ENCODE measurements at places on chromosomes 6 and 20. TPM values are rescaled to one million over a fixed set of nuclear protein-coding genes. Genes with fewer than 3 reads are reported as not detected.

TBXT gene
- not detected for total RNA-seq

PNLDC1 gene
- total RNA-seq: not detected

BMP6 gene
- 0.10 TPM for total RNA-seq

CNR1 gene
- not detected for total RNA-seq

EPB41L1 gene
- 8.8 TPM for total RNA-seq

TAAR5 gene
- total RNA-seq: not detected

PPP1R10 gene
- 32.1 TPM for total RNA-seq

FAM83D gene
- 0.67 TPM for total RNA-seq

AKAP12 gene
- total RNA-seq: 8.0 TPM

IL20RA gene
- total RNA-seq: 6.7 TPM

RPP21 gene
- total RNA-seq: 24.6 TPM

GTSF1L gene
- not detected for total RNA-seq

OR12D3 gene
- total RNA-seq: not detected

NHSL1 gene
- 12.0 TPM for total RNA-seq

BPI gene
- not detected for total RNA-seq

TSBP1 gene
- not detected for total RNA-seq

PRL gene
- total RNA-seq: not detected

CLVS2 gene
- not detected for total RNA-seq

FAM83B gene
- total RNA-seq: not detected

ZNF165 gene
- total RNA-seq: 0.78 TPM

TAPBP gene
- total RNA-seq: 66.3 TPM

FHL5 gene
- total RNA-seq: not detected

UFL1 gene
- total RNA-seq: 26.6 TPM

CST2 gene
- not detected for total RNA-seq

IL17F gene
- not detected for total RNA-seq

CCN2 gene
- total RNA-seq: 16.1 TPM

VSTM2L gene
- total RNA-seq: 77.5 TPM

PSMG4 gene
- 16.8 TPM for total RNA-seq

USP49 gene
- 2.2 TPM for total RNA-seq

CST4 gene
- total RNA-seq: not detected

HINT3 gene
- total RNA-seq: 47.3 TPM

NR2E1 gene
- not detected for total RNA-seq

PGBD1 gene
- total RNA-seq: 4.8 TPM

GRM4 gene
- total RNA-seq: 0.19 TPM

TRAPPC3L gene
- total RNA-seq: 0.35 TPM

GSTA2 gene
- not detected for total RNA-seq

DYNLT2 gene
- total RNA-seq: 3.1 TPM

VSX1 gene
- not detected for total RNA-seq

SLC24A3 gene
- total RNA-seq: 0.03 TPM

FAM209B gene
- total RNA-seq: not detected

PHACTR1 gene
- 7.9 TPM for total RNA-seq

FOXA2 gene
- not detected for total RNA-seq

BCAS1 gene
- 6.3 TPM for total RNA-seq

CYB5R4 gene
- total RNA-seq: 24.6 TPM

VPS16 gene
- total RNA-seq: 31.3 TPM

L3MBTL3 gene
- total RNA-seq: 13.8 TPM

SLC22A2 gene
- total RNA-seq: not detected

MKKS gene
- total RNA-seq: 13.5 TPM

DDRGK1 gene
- 55.0 TPM for total RNA-seq

TINAG gene
- total RNA-seq: 0.72 TPM

KCNK16 gene
- total RNA-seq: not detected

SF3B5 gene
- 141 TPM for total RNA-seq

MEI4 gene
- not detected for total RNA-seq

CEP85L gene
- 18.6 TPM for total RNA-seq

SYNE1 gene
- 123 TPM for total RNA-seq
